Activated CD4-positive, alpha-beta T cell treated with anti-CD3 and anti-CD28 coated beads, Interleukin-2, amount 10 ng/mL, durations not matched to agents 24 days and 14 days (primary cell): ENCODE measurements at places on chromosomes 6 and 20. TPM values are rescaled to one million over a fixed set of nuclear protein-coding genes. Genes with fewer than 3 reads are reported as not detected.

GRCh38 chr6:45115696-45116095 is 212.4 kb upstream of the RUNX2 start:
- DNase-seq = no peak

- no peak for DNase-seq
Observed at GRCh38 chr20:46830886-46831632, 63.6 kb upstream of the EYA2 start.

DNA sequence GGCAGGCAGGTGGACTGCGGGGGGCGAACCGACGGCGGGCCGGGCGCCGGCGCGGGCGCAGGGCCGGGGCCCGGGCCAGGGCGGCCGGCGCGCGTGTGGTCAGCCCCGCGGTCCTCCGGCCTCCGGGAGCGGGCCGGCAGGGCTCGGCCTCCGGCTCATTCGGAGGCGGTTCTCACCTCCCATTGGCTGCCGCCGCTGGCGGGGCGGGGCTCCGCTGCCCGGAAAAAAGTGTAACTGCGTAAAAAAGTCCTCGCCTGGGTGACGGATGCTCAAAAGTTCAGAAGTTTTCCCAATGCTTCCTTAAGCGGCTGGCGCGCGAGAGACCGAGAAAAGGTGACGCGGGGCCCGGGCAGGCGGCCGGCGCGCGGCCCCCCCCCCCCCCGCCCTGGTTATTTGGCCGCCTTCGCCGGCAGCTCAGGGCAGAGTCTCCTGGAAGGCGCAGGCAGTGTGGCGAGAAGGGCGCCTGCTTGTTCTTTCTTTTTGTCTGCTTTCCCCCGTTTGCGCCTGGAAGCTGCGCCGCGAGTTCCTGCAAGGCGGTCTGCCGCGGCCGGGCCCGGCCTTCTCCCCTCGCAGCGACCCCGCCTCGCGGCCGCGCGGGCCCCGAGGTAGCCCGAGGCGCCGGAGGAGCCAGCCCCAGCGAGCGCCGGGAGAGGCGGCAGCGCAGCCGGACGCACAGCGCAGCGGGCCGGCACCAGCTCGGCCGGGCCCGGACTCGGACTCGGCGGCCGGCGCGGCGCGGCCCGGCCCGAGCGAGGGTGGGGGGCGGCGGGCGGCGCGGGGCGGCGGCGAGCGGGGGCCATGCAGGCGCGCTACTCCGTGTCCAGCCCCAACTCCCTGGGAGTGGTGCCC is at the start of gene FOXC1:
TSS of gene FOXC1 (plus strand) at position 268 of the 849 bp plus-strand sequence. CDS start at position 799, 531 bp downstream.
- DNase-seq = peak; percentile 83

DNA sequence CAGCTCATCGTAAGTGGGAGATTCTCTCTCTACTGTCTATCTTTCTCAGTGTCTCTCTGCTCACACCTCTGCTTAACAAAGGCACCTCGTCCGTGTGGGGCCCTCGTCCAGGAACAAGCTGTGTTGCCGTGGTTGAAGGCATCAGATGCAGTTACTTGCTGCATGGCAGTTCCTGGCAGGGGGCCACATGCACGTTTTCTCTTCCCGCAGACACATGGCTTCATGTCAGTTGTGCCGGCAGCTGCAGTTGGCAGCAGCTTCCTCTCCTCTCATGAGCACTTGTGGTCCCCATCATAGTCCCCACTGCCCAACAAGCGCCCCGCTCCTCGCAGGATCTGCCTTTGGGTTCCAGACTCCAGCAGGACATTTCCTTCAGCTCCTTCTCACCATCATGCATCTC is 7.1 kb upstream of the AFDN start:
- peak; percentile 51 for DNase-seq

The TMC2 gene
- total RNA-seq = not detected in 2 replicates
